Nephron progenitor cell (in vitro differentiated cells): ENCODE measurements at places on chromosomes 13 and 19.

GRCh38 chr19:2716275-2716650 is 4.9 kb downstream of the DIRAS1 start:
- peaks cover 39% of the 10 kb centered on the region for H3K27me3 ChIP-seq
- peaks cover 6% of the 10 kb centered on the region for H3K4me1 ChIP-seq
- no peak overlapping the region for H3K27ac ChIP-seq
- H3K36me3 ChIP-seq, result no peaks in the 10 kb centered on the region
- no peak overlapping the region for H3K4me3 ChIP-seq

DNA sequence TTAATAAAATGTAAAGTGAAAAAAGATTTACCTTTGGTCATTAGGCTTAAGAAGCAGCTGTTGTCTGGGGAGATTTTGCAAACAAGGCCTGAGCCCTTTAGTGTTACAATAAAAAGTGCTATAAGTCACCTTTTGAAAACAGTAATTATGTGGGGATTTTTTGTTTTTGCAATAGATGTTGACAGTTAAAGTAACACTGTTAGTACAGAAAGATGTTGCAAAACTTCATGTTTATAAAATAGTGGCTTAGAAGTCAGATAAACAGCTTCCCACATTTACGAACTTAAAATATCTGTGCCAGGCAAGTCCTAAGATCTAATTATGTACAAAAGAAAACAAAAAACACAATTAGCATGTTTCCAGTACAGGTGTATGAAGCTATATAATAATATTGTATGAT is 138.0 kb upstream of the IRS2 start:
- no peaks in the 10 kb centered on the region for H3K4me1 ChIP-seq
- H3K27me3 ChIP-seq, result peaks cover 4% of the 10 kb centered on the region
- H3K4me3 ChIP-seq, result no peak overlapping the region
- no peaks in the 10 kb centered on the region for H3K36me3 ChIP-seq
- H3K27ac ChIP-seq, result no peak overlapping the region

GRCh38 chr13:29946093-29946492 is 95.7 kb upstream of the UBL3 start:
- H3K4me1 ChIP-seq, result peaks cover 24% of the 10 kb centered on the region
- H3K4me3 ChIP-seq, result no peak overlapping the region
- no peak overlapping the region for H3K27ac ChIP-seq
- H3K27me3 ChIP-seq, result peaks cover 11% of the 10 kb centered on the region
- H3K36me3 ChIP-seq, result no peaks in the 10 kb centered on the region
- DNase-seq, result no peak

DNA sequence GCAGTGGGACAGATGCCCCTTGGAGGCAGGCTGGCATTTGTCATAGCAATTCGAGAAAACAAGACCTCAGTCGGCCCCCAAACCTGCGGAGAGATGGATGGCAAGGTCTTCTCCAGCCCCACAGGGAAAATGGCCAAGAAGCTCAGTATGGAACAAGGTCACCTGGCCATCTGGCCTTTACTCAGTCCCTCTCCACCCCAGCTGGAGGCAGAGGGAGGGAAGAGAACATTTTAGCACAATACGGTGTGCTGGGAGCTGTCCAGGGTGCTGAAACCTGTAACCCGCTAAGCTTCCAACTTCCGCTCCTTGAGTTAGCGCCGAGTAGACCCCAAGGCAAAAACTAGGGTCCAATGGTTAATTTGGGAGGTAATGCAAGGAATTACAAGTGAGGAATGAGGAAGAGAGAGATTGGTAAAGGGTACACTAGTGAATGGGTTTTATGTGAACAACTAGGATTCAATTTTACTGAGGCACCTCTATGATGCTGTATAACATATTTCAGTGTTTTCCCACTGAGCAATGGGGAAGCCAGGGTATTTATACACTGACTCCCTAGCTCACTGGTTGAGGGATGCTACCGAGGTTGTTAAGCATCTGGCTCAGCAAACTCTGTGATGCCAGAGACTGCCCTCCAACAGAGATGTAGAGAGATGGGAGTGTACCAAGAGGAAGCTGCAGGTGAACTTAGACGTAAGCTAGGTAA is 64.3 kb downstream of the CACNA1A start:
- peak; percentile 92 for DNase-seq
- H3K27me3 ChIP-seq, result peaks cover 15% of the 10 kb centered on the region
- H3K4me3 ChIP-seq, result no peak overlapping the region
- no peaks in the 10 kb centered on the region for H3K4me1 ChIP-seq

GRCh38 chr19:20367811-20368294 is 197.7 kb downstream of the ZNF737 start:
- peaks cover 13% of the 10 kb centered on the region for H3K27me3 ChIP-seq
- peak; percentile 6 for DNase-seq
- peak overlapping the region; percentile 35 for H3K4me3 ChIP-seq
- H3K27ac ChIP-seq, result peak overlapping the region; percentile 95
- peaks cover 55% of the 10 kb centered on the region for H3K36me3 ChIP-seq
